ENCODE measurements at places on chromosomes 5 and 9.

GRCh38 chr5:168877132-168877892, 298.1 kb upstream of the PANK3 start:
- ATAC-seq = no peak

DNA sequence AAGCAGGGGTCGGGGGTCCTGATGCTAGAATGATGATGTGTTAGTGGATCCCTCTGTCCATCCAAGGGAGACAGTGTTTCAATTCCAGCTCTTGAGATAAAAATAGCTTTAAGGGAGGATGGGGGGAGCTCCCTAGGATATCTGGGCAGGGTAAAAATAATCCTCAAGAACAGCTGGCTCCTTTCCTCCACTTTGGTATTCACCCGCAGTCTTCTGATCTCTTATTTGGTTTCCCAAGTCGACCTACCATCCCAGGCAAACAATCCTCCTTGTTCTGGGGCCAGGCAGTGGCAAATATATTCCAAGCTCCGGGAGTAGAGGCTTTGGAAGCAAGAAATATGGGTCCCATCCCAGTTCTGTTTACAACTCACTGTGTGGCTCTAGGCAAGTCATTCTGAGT, 14.5 kb upstream of the COL27A1 start:
- ATAC-seq = no peak

GRCh38 chr5:102991802-102992201, 128.1 kb downstream of the GIN1 start:
- no peak for ATAC-seq

DNA sequence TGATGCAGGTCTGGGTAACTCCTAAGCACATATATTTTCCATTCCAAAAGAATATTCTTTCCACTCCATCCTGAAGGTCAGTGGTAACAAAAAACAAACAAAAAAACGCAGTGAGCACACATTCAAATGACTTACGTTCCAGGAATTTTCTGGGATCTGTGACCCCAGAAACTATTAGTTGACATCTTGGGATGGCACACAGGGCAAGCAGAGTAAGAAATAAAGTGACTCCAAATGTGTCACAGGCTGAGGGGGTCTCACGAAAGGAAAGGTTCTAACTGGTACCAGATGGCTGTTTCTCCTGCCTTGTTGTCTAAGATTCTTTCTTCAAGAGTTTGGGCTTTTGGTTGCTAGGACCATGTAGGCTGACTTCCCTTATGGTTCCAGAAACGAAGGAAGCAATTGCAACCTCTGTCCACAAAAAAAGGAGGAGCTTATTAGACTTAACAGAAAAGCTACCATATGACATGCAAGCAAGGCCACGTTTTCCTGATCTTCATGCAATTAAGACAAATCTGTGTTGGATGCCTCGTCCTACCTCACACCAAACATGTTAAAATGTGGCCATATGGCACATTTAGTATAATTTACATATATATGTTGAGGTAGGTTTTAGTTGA, 32.7 kb downstream of the PTGS1 start:
- ATAC-seq = no peak

DNA sequence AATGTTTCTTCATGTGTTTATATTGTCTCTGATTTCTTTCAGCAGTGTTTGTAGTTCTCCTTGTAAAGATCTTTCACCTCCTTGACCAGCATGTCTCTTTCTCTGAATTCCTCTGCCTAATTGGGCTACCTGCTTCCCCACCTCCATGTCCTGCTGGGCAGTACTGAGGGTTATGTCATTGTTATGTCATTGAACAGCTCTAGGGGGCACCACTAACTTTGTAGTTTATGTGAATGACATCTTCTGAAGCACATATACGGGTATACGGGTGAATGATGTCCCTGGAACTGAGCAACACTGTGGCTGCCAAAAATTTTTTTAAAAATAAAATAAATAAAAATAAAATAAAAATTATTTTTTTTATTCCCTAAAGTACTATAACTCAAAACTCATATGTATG, 16.9 kb upstream of the SNCAIP start:
- no peak for ATAC-seq

- no peak for ATAC-seq
Observed at GRCh38 chr5:32302835-32303754, 9.6 kb downstream of the MTMR12 start.

DNA sequence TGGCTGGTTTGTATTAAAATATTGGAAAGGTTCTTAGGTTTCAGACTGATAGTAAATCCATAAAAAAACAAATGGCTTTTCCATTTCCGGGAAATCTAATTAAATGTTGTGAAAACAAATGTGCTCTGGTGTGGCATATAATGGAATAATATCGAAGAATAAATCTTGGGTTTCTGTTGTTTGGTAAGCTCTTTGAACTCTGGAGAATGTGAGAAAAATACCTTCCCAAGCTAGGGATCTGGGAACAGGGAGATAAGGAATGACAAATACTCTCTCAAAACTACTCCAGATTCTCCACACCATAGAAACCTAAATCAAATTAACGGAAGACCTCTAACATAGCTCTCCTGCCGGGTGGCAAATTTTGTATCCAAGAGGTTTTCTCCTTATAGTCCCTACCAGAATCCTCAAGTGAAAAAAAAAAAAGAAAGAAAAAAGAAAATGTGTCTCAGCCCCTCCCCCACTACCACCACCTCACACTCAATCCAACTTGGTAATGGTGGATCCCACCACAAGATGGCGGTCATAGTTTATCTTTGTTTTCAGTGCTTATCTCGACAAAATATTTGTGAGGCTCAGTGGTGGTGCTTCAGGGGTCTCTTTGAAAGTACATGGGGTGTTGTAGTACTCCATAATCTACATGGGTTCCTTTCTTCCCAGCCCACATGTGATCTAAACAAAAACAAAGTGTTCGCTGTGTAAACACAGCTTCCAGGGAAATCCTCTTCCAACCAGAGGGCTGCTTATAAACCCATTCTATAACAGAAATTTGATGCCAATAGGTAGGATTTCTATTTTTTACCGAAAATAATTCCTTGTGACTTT, 54.5 kb upstream of the FST start:
- ATAC-seq = no peak

- ATAC-seq = no peak
Observed at GRCh38 chr5:17230808-17231525, 13.5 kb downstream of the BASP1 start.

Measured in esophagus mucosa (tissue), 1 donor.